Right ventricle myocardium inferior (tissue), 1 donor: ENCODE measurements at places on chromosomes 16 and 17. TPM values are rescaled to one million over a fixed set of nuclear protein-coding genes. Genes with fewer than 3 reads are reported as not detected.

The USP6 gene
- 0.08 TPM for total RNA-seq

The CTRB1 gene
- not detected for total RNA-seq

The P4HB gene
- 355 TPM for total RNA-seq

The KRTAP1-1 gene
- not detected for total RNA-seq

The SEZ6L2 gene
- 0.43 TPM for total RNA-seq

The KRT15 gene
- total RNA-seq: not detected

The TNP2 gene
- total RNA-seq: not detected

The LPO gene
- total RNA-seq: not detected

The PIPOX gene
- 1.1 TPM for total RNA-seq

- DNase-seq: no peak
Measured at GRCh38 chr17:48064638-48065037, 16.5 kb downstream of the NFE2L1 start.

DNA sequence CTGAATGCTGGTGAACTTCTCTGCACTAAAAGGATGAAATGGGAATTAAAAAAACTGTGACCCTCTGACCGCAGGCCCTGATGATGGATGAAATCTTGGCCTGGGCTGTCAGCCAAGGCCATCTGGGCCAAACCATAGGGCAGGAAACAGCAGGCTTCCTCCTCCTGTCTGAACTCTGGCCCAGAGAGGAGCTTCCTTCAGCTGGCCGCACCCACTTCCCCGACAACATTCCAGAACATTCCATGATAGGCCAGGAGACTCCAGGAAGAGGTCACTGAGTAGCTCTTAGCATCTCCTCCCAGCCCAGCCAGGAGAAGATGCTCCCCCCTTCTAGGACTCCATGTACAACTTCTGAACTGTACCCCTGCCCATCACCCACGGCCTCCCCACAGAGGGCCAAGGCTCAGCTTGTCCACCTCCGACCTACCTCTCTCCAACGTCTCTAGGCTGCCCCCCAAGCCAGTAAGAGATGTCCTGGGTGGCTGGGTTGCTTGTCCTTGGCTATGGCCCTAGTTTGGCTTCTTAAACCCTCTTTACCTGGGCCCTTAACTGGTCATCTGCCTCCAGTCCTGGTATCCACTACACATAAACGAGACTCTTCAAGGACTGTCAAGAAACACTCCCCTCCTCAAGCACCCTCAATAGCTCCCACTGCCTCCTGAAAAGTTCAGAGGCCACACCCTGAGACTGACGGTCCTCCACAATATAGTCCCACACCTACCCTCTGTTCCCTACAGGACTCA is 1.7 kb downstream of the RPH3AL start:
- peak; percentile 83 for DNase-seq

DNA sequence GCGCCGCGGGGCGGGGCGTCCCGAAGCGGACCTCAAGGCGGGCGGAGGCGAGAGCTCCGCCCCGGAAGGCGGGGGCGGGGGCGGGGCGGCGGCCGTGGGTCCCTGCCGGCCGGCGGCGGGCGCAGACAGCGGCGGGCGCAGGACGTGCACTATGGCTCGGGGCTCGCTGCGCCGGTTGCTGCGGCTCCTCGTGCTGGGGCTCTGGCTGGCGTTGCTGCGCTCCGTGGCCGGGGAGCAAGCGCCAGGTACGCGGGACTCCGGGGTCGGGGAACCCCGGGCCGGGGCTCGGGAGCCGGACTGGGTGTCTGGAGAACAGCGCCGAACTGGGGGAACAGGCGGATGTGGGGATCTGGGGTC is at the start of gene TNFRSF12A:
Gene TNFRSF12A (plus strand): TSS at position 122 of the 357 bp plus-strand sequence. CDS start 30 bp downstream, at position 152.
- DNase-seq: peak; percentile 93

- DNase-seq: no peak
Measured at GRCh38 chr17:81956607-81957589, 4.1 kb downstream of the NOTUM start.

DNA sequence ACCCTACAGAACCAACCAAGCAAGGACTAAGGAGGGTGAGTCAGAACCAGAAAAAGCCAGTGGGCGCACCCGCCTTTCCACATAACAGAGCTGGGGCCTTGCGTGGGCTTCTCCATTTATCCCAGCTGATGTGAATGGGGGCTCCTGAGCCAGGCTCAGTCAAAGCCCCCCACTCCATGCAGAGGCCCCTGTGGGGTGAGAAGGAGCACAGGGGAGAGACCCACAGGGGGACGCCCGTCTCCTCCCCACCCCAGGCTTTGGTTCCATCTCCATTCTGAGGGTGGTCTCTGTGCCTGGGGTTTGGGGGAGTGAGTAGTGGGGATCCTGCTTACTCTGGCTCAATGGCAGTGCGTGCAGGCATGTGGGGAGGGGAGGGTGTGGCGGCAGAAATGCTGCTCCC is 210.1 kb upstream of the TNRC6C start:
- peak; percentile 7 for DNase-seq

- peak; percentile 8 for DNase-seq
Measured at GRCh38 chr17:19738073-19738449, 10.0 kb downstream of the ALDH3A1 start.

DNA sequence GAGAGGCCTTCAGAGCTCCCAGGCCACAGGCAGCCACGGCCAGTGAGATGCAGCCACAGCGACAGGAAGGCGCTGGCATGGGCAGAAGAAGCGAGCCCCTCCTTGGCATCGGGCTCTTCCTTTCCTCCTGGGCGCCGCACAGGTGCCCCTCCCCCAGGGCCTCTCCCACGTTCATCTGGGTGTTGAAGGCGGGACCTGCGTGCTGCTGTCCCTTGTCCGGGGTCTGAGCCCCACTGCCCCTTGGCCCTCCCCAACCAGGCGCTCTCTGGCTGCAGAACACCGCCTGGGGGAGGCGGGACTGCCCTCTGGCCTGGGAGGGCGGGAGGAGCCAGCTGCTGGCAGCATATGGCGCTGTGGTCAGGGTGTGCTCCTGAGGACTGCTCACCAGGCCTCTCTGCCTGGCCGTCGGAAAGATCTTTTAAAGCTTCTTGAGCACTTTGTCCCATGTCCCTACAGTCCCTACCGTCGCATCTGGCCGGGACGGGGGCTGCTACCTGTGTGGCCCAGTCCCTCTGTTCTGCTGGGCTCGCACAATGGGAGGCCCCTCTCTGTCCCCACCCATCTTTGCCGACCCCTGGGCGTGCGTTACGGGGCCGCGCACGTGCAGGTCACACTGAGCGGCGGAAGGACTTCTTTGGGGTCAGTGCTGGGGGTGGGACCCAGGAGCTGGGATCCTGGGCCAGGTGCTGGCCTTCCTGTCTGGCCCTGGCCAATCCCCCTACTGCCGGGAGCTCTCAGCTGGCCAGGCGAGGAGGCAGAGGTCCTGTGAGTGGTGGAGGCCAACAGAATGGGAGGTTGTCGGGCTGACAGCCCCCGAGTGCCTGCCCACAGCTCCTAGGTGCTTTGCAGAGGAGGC is 1.7 kb downstream of the SLC25A10 start:
- no peak for DNase-seq

GRCh38 chr16:20611350-20611902 is 35.3 kb upstream of the ACSM2B start:
- peak; percentile 74 for DNase-seq

DNA sequence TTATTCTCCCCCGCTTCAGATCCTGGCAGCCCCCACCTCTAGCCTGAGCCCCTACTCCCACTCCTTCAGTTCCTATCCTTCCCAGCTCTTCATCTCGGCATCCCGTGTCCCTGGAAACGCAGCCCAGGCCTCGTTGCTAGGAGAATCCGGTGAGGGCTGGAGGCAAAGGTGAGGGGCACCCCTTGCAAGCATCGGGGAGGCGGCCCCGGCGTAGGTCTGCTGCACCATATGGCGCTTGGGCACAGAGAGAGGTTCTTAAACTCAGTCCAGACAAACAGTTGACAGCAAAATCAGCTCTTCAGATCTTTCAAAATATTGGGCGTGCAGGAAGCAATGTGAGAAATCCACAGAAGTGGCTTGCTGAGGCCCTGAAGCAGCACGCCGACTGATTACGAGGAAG is 15.0 kb downstream of the SLC38A8 start:
- peak; percentile 23 for DNase-seq

DNA sequence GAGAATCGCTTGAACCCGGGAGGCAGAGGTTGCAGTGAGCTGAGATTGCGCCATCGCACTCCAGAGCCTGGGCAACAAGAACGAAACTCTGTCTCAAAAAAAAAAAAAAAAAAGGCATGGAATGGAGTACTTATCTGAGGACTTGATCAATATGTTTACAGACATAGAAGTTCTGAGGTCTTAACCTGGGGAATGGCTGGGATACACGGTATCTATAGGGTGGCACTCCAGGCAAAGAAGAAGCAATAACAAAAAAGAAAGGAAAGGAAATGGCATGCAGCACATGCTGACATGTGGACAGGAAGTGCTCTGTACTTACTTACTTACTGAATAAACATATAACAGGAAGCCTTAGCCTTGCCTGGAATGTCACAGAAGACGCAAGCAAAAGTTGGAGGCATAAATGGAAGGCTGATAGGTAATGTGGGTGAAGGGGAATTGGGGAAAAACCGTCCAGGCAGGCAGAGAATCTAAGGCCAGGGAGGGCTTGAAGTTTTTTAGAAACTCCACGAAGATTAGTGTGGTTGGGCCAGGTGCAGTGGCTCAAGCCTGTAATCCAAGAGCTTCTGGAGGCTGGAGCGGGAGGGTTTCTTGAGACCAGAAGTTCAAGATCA is 10.1 kb upstream of the SPOP start:
- DNase-seq: no peak

DNA sequence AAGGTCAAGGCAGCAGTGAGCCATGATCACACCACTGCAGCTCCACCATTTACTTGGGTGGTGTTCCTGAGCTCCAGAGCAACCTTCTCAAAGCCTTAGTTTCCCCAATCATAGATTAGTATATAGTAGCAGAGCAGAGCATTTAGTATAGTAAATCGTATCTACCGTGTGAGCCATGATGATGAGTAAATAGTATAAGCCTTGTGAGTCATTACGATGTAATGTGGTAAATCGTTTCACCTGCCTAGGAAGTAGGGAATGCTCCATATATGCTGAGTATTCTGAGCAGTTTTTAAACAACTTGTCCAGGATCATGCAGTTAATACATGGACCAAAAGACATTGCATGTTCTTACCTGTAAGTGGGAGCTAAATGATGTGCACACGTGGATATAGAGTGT is 66.4 kb downstream of the SCNN1B start:
- no peak for DNase-seq

GRCh38 chr16:80122115-80122514 is 418.7 kb upstream of the DYNLRB2 start:
- peak; percentile 72 for DNase-seq

- no peak for DNase-seq
Measured at GRCh38 chr16:68049449-68049848, 26.4 kb downstream of the DUS2 start.
